ENCODE measurements at places on chromosomes 13 and 19.

DNA sequence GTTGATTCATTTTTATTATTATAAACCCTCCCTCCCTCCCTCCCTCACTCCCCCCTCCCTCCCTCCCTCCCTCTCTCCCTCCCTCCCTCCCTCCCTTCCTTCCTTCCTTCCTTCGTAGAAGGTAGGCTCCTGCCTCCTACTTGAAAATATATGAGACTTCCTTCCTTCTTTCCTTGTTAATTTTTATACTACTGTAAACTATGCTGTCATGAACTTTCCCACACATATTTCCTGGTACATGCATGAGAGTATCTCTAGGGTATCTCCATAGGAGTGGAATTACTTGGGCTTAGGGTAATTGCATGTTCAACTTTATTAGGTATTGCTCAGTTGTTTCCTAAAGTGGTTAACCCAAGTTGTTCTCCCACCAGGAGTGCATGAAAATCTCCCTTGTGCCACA is 330.6 kb downstream of the KCNRG start:
- DNase-seq, result no peak

DNA sequence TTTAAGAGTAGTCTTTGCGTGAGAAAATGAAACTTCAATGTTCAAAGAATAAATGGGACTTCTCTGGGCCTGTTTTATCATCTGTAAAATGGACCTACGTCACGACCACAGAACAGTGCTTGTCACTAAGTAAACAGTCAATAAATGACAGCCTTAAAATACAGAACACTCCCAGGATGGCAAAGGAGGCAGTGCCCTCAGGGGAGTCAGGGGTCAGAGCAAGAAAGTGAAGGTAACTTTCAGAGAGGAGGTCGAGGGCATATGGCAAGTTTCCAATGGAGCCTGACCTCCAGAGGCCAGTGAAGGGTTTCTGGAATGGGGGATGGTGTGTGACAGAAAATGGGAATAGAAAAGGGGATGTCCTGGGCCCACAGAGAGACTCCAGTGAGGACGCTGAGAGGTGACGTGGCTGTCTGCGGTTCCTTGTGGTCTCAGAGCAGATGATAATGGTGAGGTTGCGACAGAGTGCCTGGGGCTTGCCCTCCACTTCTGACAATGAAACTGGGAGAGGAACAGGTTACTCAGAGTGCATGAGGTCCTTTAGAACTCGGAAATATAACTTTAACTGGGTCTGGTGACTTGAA is 91.8 kb downstream of the UBL3 start:
- DNase-seq, result peak; percentile 52

DNA sequence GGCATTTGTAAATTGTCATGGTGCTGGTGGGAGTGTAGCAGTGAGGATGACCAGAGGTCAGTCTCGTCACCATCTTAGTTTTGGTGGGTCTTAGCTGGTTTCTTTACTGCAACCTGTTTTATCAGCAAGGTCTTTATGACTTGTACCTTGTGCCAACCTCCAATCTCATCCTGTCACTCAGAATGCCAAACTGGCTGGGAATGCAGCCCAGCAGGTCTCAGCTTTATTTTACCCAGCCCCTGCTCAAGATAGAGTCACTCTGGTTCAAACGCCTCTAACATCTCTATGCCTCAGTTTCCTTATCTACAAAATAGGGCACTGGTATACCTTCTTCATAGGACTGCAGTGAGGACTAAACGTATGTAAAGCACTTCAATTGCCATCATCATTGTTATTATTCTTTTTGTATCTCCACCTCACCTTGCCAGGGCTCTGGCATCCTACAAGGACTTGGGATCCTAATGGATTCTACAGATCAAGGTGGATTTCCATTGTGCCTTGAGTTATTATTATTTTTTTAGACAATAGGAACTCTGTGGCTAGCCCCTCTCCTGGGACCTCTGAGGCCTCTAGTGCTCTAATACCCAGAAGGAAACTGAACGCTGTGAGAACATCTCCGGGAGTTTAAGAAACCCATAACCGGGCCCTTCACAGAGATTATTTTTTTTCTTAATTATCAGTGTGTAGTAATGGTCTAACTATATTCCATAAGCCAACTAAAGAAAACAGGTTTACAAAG is 69.0 kb upstream of the RGCC start:
- DNase-seq, result no peak

GRCh38 chr13:97429681-97430081 is 4.3 kb upstream of the RAP2A start:
- DNase-seq, result no peak

DNA sequence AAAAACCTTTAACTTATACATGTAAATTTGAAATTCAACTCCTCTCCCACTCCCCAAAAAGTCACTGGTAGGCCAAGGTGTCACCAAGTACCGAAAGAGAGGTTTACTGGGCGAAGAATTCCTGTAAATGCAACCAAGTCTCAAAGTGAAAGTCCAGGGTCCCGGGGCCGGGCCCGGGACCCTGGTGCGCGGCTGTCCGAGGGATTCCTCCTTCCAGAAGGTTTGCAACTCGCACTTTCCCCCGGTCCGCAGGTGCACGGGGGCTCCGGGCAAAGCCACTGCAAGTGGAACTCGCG is 1.1 kb downstream of the STK24 start:
- no peak for DNase-seq

DNA sequence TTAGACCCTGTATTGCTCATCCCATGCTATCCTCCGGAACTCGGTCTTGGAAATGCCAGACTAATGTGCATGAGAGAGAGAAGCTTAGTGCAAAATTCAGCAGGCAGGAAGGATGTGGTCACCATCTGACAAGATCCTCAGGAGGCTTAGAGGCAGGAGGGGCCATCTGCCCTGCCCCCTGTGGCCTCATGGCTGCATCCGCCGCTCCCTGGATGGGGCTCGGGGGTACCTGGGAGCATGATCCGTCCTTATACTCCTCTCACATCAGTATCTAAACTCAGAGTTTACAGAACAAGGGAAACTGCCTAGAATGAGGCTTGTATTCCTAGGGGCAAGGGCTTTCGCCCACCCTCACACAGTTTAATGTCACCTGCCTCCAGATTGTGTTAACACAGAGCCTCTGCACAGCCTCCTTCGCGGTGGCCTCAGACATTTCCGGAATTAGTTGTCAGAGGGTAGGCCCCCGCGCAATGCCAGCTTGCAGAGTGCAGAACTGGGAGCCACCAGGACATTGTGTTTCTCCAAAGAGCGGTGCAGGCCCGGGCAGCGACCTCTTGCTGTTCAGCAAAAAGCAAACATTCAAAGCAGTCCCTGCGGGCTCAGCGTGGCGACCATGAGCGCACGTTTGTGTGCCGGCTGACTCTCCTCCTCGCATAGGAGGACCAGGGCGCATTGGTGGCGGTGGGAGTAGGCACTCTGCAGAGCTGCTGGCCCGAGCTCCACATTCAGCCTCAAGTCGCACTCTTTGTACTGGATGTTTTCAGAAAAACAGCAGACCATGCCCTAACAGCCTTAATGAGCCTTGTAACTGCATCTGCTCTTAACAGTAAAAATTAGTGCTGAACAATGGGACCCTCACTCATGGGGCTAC is 39.1 kb downstream of the GPR12 start:
- DNase-seq, result no peak

DNA sequence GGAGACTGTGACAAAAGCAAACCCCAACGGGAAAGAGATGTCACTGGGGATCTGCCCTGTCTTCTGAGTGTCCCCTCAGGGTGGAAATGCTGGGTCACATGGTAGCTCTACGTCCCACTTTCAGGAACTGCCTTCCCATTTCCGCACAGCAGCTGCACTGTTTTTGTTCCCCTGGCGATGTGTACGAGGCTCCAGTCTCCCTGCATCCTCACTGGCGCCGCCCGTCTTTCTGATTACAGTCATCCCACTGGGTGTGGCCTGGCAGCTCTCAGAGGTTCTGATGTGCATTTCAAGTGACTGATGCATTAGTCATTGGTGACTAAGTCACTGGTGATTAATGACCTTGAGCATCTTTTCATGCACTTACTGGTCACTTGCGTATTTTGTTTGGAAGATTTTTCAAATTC is 21.2 kb downstream of the PCID2 start:
- DNase-seq, result no peak

- DNase-seq, result no peak
Observed at GRCh38 chr19:41411968-41412265, 14.3 kb downstream of the BCKDHA start.

DNA sequence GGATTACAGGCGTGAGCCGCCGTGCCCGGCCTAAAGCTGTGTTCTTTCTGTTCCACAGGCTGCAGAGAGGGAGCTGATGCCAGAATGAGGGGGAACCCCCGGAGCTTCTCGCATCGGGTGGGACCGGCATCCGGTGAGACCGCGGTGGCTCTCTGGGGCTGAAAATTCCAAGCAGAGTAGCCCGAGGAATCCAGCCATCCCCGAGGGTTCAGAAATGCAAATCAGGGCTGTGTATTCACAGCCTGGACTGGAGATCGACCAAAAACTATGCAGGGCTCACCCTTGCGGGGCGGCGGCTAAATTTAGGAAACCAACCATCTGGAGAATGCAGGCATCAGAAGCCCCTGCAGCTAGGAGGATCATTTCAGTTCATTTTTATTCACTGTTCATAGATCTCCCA is 99.2 kb downstream of the GNG7 start:
- DNase-seq, result no peak

DNA sequence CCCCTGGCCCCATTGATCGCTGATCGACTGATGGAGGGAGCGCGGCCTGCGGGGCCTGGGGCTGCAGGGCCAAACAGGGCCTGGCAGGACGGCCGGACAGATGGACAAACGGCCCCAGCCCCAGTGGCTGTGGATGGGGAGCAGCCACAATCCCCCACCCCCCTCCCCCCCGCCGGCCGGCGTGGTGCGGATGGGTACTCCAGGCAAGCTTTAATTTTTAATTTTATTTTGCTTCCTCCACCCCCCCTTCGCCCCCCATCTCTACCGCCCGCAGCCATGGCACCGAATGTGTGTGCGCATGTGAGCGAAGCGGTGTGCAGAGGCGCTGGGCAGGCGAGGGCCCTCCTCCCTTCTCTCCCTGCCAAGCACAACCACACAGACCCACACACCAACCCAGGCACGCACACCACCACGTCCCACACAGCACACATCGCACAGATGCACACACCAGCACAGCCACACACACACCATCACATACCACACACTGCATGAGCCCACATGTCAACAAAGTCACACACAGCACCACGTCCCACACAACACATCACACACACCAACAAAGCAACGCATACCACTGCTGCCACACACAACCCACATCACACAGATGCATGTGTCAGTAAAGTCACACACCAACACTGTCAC is 12.4 kb downstream of the ERFL start:
- DNase-seq, result no peak

- DNase-seq, result no peak
Observed at GRCh38 chr13:106220211-106220610, 315.3 kb downstream of the EFNB2 start.

- no peak for DNase-seq
Observed at GRCh38 chr13:113796964-113797676, 38.1 kb downstream of the TMEM255B start.

DNA sequence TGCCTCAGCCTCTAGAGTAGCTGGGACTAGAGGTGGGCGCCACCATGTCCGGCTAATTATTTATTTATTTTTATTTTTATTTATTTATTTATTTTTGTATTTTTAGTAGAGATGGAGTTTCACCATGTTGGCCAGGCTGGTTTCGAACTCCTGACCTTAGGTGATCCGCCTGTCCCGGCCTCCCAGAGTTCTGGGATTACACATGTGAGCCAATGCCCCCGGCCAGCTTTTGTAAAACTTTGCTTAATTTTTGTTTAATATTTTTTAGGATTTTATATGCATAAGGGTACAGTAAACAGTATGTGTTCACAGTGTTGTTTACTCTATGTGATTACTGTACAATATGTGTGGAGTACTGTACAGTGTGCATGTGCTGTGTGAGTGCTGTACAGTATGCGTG is 98.7 kb downstream of the ZMYM2 start:
- no peak for DNase-seq

- DNase-seq, result no peak
Observed at GRCh38 chr13:113166681-113167080, 8.2 kb downstream of the PROZ start.

DNA sequence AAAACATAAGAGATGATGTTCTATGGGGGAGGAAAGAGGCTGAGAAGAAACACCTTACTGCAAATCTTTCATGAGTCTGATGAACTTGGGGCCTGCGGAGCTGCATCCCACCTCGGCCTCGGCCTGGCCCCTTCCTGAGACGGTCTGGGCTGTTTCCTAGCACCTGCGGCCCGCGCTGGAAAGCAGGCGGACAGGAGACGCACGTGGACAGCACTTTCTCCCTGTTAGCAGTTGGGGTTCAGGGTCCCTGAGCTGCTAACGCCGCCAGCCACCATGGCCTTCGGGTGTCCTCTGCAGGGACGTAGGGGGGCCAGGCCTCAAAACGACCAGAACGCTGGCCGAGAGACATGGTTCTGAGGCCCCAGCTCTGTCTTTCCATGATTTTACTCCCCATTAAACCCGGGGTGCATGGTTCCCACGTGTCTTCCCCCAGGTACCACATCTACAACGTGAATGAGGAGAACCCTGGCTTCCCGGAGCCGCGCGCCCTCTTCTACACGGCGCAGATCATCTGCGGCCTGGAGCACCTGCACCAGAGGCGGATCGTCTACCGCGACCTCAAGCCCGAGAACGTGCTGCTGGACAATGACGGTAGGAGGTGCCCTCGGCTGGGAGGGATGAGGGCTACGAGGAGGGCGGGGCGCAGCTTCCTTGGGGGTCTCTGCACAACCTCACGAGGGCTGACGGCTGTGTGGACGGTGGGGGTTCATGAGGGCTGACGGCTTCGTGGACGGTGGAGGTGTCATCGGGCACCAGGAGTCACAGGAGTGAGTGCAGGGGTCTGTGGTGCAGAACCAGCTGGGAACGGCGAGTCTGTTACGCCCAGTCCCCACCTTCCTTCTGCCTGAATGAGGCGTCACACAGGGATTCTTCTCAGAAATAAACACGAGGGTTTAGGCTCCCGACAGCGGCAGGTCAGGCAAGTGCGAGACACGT is 4.3 kb downstream of the GRK1 start:
- DNase-seq, result no peak

DNA sequence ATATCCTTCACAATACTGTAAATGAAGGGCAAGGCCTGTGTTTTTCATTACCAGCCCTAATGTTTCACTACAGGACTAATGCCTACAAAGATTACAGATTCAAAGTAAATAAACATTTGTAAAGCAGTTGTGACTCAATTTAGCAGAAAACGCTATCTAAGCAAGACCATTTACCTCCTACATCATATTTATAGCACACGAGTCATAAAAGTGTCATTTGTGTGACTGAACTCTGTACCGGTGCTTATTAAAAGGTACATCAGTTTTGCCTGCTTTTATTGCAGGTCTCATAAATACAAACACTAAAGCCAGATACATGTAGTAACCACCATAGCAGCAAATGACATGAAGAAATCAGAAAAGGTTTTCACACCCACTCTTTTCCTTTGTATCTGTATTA is 61.5 kb upstream of the SLC15A1 start:
- no peak for DNase-seq

All from GM18507 (cell line).